KG1 (cell line): ENCODE measurements at places on chromosomes 11 and 22.

GRCh38 chr22:42959576-42960509 lies 55.1 kb downstream of the PACSIN2 start:
- DNase-seq, result no peak

- DNase-seq, result no peak
Measured at GRCh38 chr22:38276166-38276565, 3.4 kb upstream of the TMEM184B start.

- no peak for DNase-seq
Measured at GRCh38 chr11:57394203-57394965, 3.9 kb upstream of the PRG2 start.

GRCh38 chr11:64765291-64765850 lies 5.6 kb upstream of the PYGM start:
- no peak for DNase-seq

GRCh38 chr11:1481861-1482441 lies 4.6 kb downstream of the MOB2 start:
- DNase-seq, result no peak

DNA sequence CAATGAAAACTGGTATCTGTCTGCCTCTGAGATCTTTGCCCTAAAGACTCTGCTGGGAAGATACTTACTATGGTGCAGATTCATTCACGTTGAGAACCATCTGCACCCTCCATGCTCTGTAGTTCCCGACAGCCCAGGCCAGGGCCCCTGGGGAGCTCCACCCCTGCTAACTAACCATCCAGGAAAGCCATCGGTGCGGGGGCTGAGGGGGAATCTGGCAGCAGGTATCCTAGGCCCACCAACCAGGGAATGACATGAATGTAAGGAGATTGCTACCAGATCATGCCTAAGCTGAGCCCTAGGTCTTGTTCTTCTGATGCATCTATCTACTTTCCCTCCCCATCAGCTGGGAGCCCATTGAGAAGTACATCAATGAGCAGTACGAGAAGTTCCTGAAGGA lies 11.3 kb upstream of the WBP2NL start:
- DNase-seq, result no peak

GRCh38 chr11:134685793-134686380 lies 273.8 kb upstream of the B3GAT1 start:
- DNase-seq, result no peak

GRCh38 chr22:46657996-46658947 lies 38.1 kb downstream of the GRAMD4 start:
- DNase-seq, result no peak

DNA sequence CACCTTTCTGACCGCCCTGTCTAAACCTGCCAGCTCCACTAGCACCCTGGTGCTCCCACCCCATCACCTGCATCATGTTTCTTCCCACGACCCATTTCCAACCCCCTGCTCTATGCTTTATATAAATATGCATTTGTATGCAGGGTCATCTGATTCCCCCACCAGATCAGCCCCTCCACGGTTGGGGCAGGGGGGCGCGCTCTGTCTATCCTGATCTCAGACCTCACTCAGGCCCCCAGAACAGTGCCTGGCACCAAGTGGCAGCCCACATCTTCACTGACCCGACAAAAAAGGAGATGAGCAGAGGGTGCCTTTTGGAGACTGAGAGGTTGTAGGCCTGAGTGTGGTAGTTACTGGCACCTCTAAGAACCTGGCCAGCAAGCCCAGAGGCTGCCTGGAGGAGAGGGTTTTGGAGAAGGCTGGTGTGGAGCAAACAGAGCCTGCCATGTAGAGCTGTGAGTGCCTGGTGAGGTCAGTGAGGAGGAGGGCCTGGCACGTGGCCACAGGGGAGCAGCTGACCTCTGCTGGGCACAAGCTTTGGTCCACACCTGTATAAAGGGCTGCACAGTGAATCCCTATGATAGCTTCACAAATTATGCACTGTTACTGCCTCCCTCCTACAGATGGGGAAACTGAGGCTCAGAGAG lies 86.3 kb upstream of the RTL6 start:
- DNase-seq, result no peak

- no peak for DNase-seq
Measured at GRCh38 chr11:18236664-18237356, at the start of gene SAA4. SAA4 (minus strand) TSS chr11:18236802; CDS start chr11:18235926, 876 bp downstream.

- no peak for DNase-seq
Measured at GRCh38 chr22:16834971-16835370, 9.8 kb upstream of the XKR3 start.

- no peak for DNase-seq
Measured at GRCh38 chr22:16949561-16949960, 58.5 kb downstream of the GAB4 start.

DNA sequence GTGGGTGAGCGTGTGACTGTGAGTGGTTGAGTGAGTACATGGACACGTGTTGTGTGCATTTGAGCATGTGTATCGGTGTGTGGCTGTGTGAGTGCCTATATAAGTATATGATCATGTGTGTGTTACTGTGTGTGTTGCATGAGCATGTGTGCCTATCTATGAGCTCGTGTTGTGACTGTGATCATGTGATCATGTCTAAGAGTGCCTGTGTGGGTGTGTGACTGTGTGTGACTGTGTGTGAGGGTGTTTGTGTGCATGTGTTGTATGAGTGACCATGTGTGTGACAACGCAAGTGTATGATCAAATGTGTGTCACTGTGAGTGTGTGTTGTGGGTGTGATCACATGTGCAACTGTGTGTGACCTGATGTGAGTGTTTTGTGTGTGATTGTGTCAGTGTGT lies 88.8 kb downstream of the UBASH3B start:
- DNase-seq, result no peak

- DNase-seq, result no peak
Measured at GRCh38 chr11:69918231-69918937, 99.2 kb upstream of the FGF3 start.
